Foreskin fibroblast (primary cell): ENCODE measurements at places on chromosomes 4 and X.

GRCh38 chr4:2651546-2651945 lies 104.6 kb downstream of the TNIP2 start:
- DNase-seq = no peak

DNA sequence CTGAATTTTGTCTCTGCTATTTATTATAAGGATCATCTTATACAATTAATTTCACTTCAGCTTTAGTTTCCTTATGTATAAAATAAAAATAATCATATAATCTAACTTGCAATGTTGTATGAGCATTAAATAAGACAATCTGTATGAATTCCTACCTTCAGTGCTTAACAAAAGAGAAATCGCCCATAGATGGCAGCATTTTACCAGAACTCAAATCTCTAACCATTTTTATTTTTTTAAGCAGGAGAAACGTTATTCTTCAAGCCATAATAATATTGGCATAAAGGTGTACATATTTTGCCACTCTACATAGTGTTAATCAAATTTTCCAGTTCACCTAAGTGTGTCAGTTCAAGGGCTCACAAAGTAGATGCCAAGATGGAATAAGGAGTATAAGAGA lies 78.8 kb downstream of the TMEM47 start:
- peak; percentile 41 for DNase-seq

GRCh38 chr4:8276358-8277240 lies 7.0 kb downstream of the HTRA3 start:
- DNase-seq = peak; percentile 45

GRCh38 chrX:154477891-154478477 lies 1.1 kb downstream of the LAGE3 start:
- no peak for DNase-seq

- peak; percentile 46 for DNase-seq
These were observed 17.1 kb upstream of the C1QTNF7 start for GRCh38 chr4:15410750-15411149.

DNA sequence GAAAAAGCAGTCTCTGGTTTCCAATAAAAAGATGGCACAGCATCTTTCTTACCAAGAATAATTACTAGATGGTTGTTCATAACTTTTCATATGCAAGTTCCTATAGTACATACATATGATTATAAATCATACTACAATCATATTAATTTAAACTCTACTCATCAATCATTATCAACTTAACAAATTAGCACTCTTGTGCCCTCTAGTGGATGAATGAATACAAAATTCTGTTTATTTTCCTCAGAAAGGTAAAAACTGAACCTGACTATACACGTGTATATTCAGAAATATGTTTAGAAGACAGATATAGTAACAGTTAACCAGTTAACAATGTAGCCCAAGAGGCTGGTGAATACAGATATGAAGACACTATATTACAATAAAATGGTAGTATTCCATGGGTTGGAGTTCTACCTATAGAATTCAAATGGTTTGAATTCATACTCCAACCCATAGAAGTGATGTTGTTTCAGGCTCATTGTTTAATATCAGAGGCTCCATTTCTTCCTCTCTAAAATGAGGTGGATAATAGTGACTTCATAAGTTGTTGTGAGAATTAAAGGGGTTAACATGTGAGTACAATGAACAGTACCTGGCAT lies 100.0 kb downstream of the ADAMTS3 start:
- no peak for DNase-seq

DNA sequence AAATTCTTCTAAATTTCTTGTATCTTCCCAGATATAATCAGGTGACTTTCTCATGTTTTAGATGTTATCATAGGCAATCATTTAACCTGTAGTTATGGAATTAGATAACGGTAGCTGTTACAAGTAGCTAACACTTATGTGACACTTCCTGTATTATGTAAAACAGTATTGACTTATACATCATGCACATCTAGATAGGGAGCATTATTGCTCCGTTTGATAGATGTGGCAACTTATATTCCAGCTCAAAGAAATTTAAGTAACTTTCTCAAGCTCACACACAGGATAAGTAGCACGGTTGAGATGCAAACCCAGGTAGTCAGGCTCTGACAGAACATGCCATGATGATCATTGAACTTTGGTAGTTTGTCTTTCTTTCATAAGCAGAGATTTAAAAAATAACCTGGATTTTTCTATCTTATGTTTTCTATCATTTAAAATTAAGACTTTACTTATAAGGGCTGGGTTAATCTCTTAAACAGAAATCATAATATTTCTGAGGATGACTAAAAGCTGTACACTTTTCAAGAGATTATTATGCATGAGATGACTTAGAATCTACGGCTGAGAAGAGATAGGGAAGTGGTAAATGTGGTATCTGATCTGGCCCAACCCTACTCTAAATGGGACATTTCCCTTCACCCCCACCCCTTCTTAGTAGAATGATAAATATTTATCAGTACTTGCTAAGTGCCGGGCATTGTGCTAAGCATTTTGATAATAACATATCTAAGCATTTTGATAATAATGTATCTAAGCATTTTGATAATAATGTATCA lies 69.1 kb upstream of the HPGD start:
- no peak for DNase-seq

DNA sequence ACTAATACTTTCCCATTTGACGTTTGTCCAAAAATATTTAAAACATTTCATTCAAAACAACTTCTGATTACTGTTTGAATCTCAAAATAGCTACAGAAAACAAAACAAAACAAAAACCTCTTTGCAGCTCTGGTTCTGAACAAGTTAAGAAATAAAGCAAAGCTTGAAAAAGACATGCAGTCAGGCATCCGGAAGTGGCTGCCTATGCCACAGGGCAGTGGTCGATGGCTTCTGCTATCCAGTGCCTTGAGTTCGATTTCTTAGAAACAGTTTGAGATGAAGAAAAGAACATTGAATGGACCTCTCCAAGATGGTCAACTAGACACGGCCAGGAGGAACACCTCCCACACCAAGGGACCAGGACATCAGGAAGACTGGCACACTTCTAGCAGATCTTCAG lies 125.3 kb downstream of the SCFD2 start:
- no peak for DNase-seq

DNA sequence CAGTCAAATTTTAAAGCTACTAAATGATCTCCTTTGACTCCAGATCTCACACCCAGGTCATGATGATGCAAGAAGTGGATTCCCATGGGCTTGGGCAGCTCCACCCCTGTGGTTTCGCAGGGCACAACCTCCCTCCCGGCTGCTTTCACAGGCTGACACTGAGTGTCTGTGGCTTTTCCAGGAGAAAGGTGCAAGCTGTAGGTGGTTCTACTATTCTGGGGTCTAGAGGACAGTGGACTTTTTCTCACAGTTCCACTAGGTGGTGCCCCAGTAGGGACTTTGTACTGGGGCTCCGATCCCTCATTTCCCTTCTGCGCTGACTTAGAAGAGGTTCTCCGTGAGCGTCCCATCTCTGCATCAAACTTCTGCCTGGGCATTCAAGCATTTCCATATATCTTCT lies 845.2 kb downstream of the PCDH18 start:
- DNase-seq = no peak

- DNase-seq = no peak
These were observed 108.3 kb upstream of the TAPT1 start for GRCh38 chr4:16334601-16335000.

- DNase-seq = no peak
These were observed 692.8 kb upstream of the TENM3 start for GRCh38 chr4:181550381-181550780.
